H54 (cell line): ENCODE measurements at places on chromosomes 12 and 14.

DNA sequence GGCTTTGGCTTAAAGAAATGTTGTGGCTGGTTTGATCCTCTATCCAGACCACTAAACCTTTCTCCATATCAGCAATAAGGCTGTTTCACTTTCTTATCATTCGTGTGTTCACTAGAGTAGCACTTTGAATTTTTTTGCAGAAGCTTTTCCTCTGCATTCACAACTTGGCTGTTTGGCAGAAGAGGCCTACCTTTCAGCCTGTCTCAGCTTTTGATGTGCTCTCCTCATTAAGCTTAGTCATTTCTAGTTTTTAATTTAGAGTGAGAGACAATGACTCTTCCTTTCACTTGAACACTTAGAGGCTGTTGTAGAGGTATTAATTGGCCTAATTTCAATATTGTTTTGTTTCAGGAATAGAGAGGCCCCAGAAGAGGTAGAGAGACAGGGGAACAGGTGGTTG, 13.8 kb downstream of the KCNMB4 start:
- DNase-seq = no peak

DNA sequence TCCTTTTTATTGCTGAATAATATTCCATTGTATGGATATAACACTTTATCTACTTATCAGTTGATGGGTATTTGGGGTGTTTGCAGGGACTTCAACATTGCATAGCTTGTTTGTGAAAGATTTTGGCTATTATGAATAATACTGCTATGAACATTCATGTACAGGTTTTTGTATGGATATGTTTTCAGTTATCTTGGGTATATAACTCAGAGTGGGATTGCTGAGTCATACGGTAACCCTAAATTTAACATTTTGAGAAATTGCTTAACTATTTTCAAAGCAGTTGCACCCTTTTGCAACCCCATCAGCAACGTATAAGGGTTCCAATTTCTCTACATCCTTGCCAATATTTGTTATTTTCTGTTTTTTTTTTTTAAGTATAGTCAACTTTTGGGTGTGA, 27.3 kb upstream of the HELB start:
- no peak for DNase-seq

- DNase-seq = no peak
Measured at GRCh38 chr12:106953352-106954250, 2.1 kb upstream of the TMEM263 start.

DNA sequence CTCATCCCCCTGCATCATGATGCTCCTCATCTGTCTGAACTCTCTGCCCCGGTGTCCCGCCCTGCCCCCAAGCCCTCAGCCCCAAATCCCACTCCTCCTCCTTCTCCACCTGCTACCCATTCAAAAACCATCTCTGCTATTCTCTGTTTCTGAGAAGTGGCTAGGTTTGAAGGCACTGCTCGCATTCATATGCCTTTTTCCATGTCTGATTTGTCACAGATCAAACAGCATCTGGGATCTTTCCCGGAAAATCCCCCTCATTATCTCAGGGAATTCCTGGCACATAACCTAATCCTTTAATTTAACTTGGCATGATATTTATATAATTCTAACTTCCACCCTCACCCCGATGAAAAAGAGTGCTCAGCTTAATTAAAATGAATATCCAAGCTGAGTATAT, 3.3 kb upstream of the ADAM20 start:
- DNase-seq = no peak

DNA sequence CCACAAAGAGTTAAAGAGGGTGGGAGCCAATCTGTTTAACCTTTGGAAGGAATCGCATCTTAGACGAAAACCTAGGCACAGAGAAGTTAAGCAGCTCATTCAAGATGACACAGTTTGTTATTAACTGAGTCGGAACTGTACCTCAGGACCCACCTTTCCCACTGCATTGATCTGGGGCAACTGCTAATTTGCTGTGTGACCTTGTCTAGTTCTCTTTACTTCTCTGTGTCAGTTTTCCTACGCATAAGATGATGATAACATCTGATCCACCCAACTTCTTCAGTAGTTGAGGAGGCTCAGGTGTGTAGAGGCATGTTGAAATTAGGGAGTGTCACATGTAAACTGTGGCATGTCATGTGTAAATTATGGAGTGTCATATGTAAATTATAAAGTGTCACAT, 186.2 kb downstream of the ZFP36L1 start:
- no peak for DNase-seq

GRCh38 chr14:104826189-104826860, 25.4 kb downstream of the ZBTB42 start:
- peak; percentile 95 for DNase-seq

DNA sequence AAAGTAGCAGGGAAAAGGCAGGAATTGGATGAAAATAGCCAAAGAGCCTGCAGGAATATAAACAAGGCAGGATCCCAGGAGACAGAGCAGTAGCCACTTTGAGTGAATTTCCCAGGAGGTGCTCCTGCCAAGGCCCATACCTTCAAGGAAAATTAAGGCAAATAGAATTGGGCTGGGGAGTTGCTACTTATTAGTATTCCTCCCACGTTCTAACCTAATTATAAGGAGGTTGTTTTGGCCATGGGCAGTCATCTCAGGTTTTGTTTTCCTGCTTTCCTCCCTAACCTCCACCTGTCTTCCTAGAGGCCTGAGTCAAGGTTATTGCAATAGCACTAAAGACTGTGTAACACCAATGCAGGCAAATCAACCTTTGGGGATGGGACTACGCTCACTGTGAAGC, 73.1 kb downstream of the DAD1 start:
- DNase-seq = no peak

DNA sequence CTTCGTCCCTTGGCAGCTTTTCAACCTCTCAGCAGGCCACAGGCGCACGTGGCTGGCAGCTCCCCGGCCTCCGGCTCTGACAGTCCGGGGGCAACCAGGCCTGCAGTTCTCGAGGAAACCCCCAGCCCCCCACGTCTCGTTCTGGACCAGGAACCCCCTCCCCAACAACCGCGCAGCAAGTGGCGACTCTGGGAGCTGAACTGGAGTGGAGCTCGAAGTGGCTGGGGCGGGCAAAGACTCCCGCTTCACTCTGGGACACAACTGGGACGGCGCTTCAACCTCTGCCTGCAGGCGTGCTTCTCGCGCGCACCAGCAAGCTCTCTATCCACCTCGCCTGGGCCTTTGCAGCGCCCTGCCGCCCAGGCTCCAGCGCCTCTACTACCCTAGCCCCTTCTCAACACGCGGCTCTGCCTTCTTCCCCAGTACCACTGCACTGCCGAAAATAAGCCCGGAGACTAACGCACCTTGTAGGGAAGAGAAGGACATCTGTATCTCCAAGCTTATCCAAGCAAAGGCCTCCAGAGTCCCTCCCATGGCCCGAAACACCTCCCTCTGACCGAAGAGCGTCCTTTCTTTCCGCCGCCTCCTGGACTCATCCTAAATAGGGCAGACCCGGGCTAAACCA, 2.4 kb upstream of the NKX2-1 start:
- DNase-seq = no peak

- no peak for DNase-seq
Measured at GRCh38 chr14:103372017-103372416, 13.2 kb upstream of the MARK3 start.

- peak; percentile 6 for DNase-seq
Measured at GRCh38 chr12:90801776-90802175, 153.2 kb downstream of the CCER1 start.

- no peak for DNase-seq
Measured at GRCh38 chr12:101703487-101703886, 6.0 kb downstream of the CHPT1 start.

DNA sequence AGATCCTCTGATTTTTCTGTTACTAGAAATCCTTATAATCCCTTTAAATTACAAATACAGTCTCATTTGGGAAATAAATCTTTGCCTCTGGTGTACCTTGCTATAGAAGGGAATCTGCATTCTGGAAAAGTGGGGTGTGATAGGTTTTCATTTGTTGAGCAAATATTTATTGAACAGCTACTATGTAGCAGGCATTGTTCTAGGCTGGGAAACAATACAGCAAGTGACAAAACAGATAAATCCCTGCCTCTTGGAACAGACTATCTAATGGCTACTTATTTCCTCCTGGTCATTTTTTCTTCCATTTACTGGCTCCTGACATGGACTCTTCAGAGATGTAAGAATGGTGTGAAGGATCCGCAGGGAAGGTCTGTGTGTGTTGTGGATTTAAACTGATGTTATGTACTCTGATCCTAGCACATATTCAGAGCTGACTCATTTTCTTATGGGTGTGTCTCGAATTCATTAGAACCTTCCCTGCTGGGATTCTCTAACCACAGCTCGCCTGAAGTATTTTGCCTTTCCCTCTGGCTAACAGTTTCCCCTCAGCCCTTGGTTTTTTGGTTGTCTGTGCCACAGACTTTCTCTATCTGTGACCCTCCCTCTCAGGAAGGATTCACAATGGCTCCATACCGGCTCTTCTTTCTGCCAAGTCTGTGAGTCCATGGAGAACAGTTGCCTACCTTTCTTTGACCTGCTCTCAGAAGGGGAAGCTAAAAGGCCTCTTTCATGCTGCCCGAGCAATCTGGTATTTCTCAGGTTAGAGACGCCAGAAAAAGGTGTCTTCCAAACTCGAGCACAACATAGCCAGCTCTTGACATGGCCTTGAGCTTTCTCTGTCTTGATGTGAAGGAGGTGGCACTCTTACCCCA, 53.7 kb downstream of the TMTC2 start:
- peak; percentile 55 for DNase-seq

DNA sequence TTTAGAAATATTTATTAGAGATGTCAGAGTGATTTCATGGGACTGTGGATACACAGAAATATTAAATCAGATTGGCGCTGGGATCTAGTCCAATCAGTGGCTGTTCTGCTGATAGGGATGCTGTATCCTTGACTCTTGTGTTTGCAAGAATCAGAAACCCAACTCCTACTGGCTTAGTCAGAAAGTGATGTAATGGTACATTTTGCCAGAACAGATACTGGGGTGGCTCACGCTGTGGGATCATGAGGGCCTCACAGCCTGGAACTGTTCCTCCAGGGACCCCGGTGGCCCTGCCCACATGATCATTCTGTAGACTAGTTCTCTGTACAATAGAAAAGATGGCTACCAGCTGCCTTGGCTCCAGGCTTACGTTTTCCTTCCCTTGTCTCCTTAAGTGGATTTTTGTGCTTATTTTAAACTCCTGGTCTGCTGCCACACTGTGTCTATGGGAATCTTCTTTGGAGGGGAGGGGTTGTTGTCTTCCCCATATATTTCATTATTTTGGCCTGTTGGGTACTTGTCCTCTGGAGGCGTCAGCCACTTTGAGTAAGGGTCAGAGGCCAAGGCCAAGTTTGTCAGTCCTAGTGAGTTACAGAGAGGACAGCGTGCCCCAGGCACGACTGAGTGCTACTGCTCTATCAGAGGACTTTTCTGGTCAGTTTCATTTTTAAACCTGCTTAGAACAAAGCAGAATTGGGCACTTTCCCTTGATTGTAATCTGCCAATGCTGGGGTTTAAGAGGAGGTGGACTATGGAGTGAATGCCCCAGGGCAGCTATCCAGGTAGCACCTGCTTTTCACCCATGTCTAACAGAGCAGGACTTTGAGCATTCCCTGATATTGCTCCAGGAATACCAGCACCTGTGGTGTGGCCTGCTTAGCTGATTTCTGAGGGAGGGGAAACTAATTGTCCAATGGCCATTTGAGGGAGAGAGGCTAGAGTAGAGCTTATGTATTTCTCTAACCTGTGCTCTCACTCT, 164.3 kb downstream of the SLC5A8 start:
- no peak for DNase-seq

DNA sequence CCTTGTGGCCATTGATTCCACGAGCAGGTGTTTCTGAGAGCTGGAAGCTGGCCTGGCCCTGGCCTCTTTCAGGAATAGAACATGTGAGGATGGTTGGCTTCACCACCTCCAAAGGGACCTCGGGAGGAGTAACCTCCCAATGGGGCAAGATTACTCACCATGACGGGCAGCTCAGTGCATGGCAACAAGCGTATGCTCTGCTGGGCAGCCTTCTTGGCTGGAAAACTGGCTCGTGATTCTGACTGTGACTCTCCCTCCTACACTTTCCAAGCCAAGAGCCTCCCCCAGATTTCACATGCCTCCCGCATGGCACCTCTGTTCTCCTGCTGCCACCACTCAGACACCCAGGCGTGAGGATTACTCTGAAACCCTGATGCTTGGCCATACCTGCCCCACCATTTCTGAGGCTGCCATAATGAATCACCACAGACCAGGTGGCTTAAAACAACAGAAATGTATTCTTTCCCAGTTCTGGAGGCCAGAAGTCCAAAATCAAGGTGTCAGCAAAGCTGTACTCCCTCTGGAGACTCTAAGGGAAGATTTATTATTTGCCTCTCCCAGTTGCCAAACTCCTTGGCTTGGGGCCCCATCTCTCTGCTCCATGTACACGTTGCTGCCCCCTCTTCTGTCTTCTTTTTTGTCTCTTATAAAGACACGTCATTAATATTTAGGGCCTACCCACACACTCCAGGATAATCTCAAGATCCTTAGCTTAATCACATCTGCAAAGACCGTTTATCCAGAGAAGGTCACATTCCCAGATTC, 215.9 kb downstream of the CHST11 start:
- DNase-seq = peak; percentile 65

DNA sequence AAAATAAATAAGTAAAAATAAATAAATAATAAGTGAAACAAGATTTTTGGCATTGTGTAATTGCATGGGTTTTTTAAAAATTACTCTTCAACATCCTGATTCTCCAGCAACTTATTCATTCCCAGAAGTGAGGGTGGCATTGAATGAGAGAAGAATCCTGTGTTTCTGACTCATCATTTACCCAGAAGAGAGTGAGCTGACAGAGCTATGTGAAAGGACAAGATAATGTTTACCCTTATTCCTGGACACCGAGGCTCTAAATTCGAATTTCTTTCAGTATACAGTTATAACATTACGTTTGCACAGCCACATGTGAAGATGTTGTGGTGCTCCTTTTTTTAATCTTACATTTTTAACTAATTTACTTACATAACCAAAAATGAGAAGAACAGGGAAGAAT, 36.4 kb downstream of the BBS10 start:
- DNase-seq = no peak

DNA sequence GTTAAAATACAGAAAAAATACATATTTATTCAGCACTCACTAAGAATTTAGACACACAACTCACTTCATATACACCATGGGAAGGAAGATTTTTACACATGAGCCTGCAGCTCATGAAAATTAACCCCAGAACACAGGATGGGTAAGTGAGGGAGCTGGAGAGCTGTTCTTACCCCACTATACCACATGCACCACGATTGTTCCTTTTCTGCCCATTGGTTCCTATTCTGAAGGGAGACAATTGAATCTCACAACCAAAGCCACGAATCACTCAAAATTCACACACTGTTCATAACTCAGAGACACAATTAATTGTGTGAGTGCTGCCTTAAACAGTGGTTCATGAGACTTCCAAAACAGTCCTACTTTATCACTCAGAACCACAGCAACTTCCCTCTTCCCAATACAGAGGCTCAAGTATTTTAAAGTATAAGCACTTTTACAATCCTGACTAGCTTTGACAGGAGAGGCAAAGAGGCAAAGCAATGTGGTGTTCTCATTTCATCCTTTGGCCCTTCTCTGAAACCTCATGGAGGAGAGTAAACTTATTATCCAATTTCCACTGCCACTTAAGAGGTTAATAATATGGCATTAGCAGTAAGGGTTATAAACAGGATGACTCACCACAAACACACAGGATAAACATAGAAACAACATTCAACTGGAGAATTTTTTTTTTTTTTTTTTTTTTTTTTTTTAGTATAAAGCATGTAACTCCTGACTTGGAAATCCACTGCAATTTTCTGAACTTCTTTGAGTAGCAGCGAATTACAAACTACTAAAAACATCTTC, 59.5 kb downstream of the ITPR2 start:
- DNase-seq = no peak
